Right ventricle myocardium superior (tissue), 1 donor: ENCODE measurements at places on chromosomes 16 and 17. TPM values are rescaled to one million over a fixed set of nuclear protein-coding genes. Genes with fewer than 3 reads are reported as not detected.

GRCh38 chr16:80924372-80924978 lies 82.2 kb downstream of the CMC2 start:
- DNase-seq: peak; percentile 69

DNA sequence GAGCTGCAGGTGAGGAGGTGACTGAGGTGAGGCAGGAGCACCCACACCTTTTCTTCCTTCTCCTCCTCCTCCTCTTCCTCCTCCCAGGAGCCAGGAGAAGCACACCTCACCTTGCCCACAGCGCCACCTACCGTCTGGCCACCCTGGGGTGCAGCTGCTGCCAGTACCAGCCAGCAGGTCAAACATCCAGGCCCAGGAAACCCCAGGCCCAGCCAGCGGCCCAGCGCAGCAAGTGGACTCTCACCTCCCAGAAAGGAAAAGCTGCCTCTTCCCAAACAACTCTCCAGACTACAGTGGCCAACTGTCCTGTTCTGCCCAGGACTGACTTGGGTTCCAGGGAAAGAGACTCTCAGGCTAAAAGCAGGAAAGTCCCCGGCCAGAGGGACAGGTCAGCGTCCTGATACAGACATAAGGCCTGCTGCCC lies 22.7 kb downstream of the PEMT start:
- peak; percentile 86 for DNase-seq

GRCh38 chr16:57775661-57776469 lies 26.4 kb downstream of the KIFC3 start:
- no peak for DNase-seq

DNA sequence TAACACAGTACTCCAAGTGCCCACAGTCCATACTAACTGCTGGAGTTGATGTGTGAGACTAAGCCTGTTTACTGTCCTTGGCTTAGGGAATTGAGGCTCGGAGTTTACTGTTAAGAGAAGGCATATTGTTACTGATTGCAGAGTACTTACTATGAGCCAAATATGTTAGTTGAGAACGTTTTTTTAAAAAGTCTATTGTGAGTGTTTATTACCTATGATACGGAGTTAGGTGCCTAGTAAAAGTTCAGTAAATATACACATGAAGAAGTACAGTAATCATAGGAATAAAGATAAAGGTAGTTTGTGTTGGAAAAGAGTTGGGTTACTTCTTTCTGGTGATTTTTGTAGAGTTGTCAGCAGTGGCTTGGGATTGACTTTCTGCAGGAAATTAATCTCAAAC lies 25.4 kb downstream of the ZNRF1 start:
- DNase-seq: no peak

NPIPA5 gene
- 5.2 TPM for total RNA-seq

DNA sequence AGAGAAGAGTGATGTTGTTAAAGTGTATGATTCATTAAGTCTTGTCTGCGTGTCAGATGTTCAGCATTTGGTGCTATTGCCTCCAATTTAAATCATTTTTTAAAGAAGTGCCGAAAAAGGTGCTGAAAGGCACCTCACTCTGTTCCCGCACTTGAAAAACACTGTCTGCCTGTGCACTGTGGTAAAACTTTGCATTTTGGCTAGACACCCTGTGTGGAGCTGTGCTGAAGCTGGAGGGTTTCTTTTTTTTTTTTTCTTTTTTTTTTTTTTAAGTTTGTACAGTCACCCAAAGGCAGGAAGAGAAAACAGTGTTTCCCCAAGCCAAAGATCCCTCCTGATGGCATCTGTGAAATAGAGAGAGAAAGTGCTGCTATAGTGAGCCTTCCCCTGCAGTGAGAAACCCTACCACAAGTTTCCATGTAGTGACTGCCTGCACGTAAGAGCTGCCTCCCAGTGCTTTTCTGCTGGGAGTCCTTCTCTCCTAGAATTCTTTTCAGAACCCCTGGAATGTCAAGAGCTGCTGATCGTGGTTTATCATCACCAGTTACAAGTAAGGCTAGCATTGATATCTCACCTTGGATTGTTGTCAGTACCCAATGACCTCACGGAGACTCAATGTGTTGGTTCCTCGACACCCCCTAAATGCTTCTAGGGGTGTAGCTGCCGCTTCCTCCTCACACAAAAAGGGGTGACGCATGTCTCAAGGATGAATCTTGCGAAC lies 116.0 kb upstream of the SOX9 start:
- DNase-seq: no peak

DNA sequence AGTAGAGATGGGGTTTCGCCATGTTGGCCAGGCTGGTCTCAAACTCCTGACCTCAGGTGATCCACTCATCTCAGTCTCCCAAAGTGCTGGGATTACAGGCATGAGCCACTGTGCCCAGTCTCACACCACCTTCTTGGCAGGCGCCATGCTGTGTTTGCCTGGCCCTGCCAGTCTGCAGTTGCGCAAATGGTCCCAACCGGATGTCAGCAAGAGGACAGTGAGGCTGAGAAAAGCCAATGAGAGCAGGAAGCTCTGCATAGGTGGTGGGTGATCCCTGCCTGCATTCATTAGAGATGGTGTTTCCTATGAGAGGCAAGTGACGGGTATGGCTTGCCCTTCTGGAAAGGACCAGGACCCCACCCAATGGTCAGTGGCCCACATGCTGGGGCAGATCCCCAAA lies 59.3 kb downstream of the PECAM1 start:
- DNase-seq: peak; percentile 59

DNA sequence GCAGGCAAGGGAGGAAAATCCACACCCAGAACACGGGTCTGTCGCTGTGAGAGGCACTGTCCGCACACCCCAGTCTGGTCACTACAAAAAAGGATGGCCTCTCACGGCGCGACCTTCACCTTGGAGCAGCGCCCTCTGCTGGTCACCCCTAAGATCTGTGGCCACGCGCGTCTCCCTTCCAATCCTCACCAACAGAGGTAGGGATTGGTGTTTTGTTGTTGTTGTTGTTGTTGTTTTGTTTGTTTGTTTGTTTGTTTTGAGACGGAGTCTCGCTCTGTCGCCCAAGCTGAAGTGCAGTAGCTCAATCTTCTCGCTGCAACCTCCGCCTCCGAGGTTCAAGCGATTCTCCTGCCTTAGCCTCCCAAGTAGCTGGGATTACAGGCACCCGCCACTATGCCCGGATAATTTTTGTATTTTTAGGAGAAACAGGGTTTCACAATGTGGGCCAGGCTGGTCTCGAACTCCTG lies 15.0 kb upstream of the C17orf58 start:
- peak; percentile 66 for DNase-seq

KRTAP9-2 gene
- not detected for total RNA-seq

- DNase-seq: no peak
Observed at GRCh38 chr17:35972945-35973332, 8.4 kb downstream of the CCL16 start.

DNA sequence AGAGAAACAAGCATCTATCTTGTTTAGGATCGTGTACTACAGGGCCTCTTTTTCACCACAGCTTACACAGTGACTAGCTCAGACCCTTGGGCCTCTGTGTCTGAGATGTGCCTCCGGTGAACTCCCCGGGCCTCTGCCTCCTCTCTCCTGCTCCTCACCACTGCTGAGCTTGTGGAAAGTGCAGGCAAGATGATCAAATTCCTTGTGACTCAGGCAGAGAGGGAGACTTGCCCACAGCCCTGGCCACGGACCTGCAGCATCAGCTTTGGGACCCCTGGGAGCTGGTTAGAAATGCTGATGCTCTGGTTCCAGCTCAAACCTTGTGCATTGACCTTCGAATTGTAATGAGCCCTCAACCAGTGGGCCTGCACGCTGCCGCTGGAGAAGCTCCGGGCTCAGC lies 79.8 kb downstream of the ZDHHC7 start:
- no peak for DNase-seq

DNA sequence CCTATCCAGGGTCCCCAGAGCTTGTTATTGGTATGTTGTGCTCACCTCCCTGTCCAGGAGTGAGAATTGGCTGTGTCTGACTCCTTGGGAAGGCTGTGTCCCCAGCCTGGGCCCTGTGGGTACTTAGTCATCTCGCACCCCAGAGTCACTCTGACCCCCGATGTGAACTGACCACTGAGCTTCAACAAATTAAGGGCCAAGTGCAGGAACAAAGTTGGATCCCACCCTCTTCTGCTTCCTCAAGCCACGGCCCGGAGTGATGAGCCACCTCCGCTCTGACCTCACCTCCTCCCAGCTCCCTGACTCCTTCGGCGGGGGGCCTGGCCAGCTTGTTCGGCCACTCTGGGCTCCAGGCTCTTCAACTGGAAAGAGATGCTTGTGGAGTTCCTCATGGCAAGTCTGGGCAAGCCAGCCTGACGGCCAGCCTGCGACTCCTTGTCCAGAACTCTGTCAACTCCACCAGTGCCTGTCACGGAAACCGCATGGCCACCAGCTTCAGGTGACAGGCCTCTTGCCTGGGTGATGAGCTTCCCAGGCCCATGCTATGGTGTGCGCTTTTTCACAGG lies 22.3 kb upstream of the MPRIP start:
- DNase-seq: peak; percentile 36

DNA sequence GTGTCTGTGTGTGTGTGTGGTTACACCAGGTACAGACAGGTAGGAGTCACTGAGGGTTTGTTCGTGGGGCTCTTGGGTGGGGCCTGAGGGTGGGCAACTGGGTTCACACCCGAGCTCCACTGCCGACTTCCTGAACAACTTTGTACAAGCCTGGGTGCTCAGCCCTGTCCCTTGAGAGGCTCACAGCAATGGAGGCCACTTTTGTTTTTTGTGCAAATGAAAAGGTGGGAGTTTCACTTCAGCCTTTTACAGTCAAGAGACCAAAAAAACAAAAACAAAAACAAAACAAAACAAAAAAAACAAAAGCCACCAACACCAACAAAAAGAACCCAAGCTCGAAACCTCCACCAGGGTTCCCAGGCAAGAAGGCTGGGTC lies 2.4 kb downstream of the RHBDF2 start:
- DNase-seq: no peak

- no peak for DNase-seq
Observed at GRCh38 chr17:3635474-3636153, 436 bp downstream of the SHPK start.

DNA sequence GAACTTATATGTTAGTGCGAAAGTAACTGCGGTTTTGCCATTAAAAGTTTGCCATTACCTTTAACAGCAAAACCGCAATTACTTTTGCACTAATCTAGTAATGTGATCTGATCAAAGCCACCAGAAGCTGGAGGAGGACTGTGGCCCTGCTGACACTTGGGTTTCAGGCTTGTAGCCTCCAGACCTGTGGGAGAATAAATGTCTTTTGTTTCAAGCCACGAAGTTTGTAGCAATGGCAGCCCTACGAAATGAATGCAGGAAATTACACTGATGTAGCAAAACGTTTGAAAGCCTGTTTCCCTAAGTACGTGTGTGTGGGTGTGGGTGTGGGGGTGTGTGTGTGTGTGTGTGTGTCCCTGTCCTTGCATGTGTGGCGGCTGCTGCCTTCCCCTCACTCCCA lies 66.6 kb downstream of the WSB1 start:
- DNase-seq: no peak

- no peak for DNase-seq
Observed at GRCh38 chr16:87979352-87979751, 28.1 kb downstream of the BANP start.

- no peak for DNase-seq
Observed at GRCh38 chr16:17426451-17426850, 44.3 kb downstream of the XYLT1 start.

DNA sequence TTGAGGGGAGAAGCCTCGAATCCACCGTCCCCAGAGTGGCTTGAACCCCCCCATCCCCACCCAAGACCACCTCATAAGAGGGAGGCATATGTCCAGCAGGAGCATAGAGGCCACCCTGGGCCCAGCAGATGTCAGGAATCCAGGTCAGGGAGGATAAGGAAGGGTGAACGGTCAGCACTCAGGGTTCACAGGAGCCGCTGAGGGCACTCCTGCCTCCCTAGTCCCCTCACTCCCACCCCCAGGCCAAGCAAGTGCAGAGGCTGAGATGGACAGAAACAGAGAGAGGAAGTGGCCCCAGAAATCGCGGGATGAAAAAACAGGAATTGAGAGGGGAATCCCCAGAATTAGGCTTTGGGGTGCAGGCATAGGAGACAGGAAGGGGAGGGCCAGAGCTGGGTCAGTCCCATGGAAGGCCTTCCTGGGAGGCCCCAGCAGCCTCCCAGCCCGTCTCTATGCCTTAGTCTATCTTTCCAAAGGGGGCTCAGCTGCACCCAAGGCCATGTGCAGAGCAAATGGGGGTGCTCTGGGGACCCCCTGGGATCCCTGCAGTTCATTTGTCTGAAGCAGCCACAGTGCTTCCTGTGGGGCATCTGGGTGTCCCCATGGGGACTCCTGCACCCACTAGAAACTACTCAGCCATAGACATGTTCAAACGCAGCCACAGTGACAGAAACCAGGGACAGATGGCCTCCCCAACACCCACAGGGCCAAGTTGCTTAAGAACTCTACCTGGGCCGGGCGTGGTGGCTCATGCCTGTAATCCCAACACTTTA lies 1.7 kb downstream of the CMTM3 start:
- DNase-seq: no peak

CALB2 gene
- total RNA-seq: 0.30 TPM

PPP1R27 gene
- total RNA-seq: not detected

KRTAP4-2 gene
- not detected for total RNA-seq
